ENCODE measurements at places on chromosomes 13 and 19.

DNA sequence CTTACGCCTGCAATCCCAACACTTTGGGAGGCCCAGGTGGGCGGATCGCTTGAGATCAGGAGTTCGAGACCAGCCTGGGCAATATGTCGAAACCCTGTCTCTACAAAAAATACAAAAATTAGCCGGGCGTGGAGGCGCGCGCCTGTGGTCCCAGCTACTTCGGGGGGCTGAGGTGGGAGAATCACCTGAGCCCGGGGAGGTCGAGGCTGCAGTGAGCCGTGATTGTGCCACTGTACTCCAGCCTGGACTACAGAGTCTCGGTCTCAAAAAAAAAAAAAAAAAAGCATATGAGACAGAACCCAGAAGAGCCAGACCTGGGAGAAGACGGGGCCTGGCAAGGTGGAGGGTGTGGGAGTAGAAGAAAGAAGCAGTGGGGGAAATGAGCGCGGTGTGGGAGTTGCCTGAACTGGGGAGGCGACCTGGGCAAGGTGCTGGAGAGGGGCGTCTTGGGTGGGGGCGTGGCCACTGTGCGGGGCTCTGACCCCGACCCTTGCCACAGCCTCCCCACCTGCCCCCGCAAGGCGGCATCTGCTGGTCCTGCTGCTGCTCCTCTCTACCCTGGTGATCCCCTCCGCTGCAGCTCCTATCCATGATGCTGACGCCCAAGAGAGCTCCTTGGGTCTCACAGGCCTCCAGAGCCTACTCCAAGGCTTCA, 533 bp downstream of the DKKL1 start:
- DNase-seq: no peak

- no peak for DNase-seq
Measured at GRCh38 chr19:10021863-10022262, 8.6 kb downstream of the RDH8 start.

- no peak for DNase-seq
Measured at GRCh38 chr19:46393456-46394401, 19.6 kb downstream of the CCDC8 start.

- DNase-seq: no peak
Measured at GRCh38 chr13:44373601-44374347, at the start of gene SERP2. Gene SERP2 (plus strand): TSS chr13:44373824. CDS start chr13:44374026, 202 bp downstream.

- no peak for DNase-seq
Measured at GRCh38 chr13:101393140-101393539, 23.2 kb downstream of the NALCN start.

- no peak for DNase-seq
Measured at GRCh38 chr13:74476365-74476764, 342.2 kb upstream of the KLF12 start.

DNA sequence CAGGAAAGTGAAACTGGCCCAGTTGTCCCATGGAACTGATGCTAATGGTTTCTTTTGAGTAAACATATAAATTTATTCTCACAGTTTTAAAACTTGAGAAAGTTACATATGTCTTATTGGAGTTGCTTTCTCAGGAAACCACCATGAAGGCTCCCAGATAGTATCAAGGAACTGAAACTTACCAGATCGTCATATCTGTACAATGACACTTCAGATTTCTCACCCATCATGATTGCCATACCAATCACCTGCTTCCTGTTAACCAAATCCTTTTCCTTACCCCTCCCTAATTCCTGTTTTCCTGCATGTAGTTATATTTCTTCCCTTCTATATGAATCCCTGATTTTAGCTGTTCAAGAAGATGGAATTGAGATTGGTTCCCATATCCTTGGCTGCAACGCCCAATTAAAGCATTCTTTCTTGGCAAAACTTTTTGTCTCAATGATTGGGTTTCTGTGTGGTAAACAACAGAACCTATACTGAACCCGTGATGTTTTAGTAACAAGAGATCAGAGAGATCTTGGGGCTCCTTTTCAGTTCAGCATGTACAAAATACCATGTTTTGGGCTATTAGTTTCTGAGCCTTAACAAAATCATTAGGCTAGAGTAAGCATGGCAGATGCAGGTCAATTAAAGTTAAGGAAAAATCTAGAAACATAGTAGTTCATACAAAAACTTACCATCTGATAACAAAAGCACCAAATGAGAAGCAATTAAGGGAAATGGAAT, 781.3 kb upstream of the MIR17HG start:
- no peak for DNase-seq
